ENCODE measurements at places on chromosomes 5 and 9. TPM values are rescaled to one million over a fixed set of nuclear protein-coding genes. Genes with fewer than 3 reads are reported as not detected.

Gene NTRK2
- total RNA-seq: 66.0 TPM

Gene EIF4E1B
- total RNA-seq: not detected

Gene CCDC152
- total RNA-seq: 1.6 TPM

Gene ANKRD20A1
- 0.88 TPM for total RNA-seq

Gene LCN15
- not detected for total RNA-seq

Gene TMOD1
- total RNA-seq: 17.2 TPM

Gene RGP1
- 17.8 TPM for total RNA-seq

Gene TRPM3
- 31.5 TPM for total RNA-seq

Gene SV2C
- total RNA-seq: 0.18 TPM

Gene CAMSAP1
- 26.6 TPM for total RNA-seq

Gene TRPM6
- total RNA-seq: 3.0 TPM

Gene PTPDC1
- 16.9 TPM for total RNA-seq

Measured in metanephros (tissue), 2 donors.